NCI-H1436 treated with DMSO at 0.1 percent for 48 hours (cell line): ENCODE measurements at places on chromosomes 5 and 9.

- no peak for DNase-seq
Observed at GRCh38 chr9:99336531-99336930, 114.4 kb downstream of the SEC61B start.

- DNase-seq: no peak
Observed at GRCh38 chr9:73168298-73168934, 16.8 kb downstream of the ANXA1 start.

DNA sequence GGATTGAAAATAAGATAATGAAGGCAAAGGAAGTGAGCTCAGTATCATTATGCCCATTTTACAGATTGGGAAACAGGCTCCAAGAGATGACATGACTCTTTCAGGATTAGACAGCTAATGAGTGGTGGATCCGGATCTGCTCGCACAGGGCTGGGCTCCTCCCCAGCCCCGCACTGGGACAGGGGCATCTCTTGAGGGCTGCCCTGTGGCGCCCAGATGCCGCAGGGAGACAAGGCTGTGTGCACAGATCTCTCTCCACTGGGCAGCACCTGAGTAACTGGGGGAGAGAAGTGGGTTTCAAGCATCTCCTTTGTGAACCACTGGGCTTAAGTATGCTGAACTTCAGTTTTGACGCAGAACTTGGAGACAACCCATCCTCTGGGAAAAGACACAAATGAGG lies 43.9 kb downstream of the ADAMTS2 start:
- no peak for DNase-seq

- DNase-seq: no peak
Observed at GRCh38 chr5:141637123-141637766, 448 bp downstream of the RELL2 start.

GRCh38 chr5:180367991-180368390 lies 14.9 kb upstream of the GFPT2 start:
- DNase-seq: no peak

- DNase-seq: no peak
Observed at GRCh38 chr5:36230151-36230790, 11.5 kb downstream of the NADK2 start.

DNA sequence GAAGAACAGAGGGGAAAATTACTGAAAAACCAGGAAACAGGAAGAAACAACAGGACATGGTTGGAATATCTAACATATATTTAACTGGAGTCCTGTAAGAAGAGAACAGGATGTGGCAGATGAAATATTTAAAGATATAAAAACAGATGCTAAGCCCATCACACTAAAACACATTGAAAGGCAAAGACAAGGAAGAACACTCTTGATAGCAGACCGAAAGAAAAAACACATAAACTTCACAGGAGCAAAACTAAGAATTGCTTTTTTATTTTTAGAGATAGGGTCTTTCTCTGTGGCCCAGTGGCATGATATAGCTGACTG lies 324.4 kb upstream of the ARRDC3 start:
- DNase-seq: no peak
